Stimulated activated memory B cell treated with anti-CD40 and anti-IgM and Interleukin-4, amounts not matched to agents 10 μg/mL and 1 μg/mL and 100 μg/mL, for 72 hours (primary cell): ENCODE measurements at places on chromosomes 4 and X.

GRCh38 chr4:38612646-38613414 lies 51.2 kb upstream of the KLF3 start:
- no peak for ATAC-seq

GRCh38 chr4:53706422-53707032 lies 115.2 kb upstream of the LNX1 start:
- peak; percentile 42 for ATAC-seq

DNA sequence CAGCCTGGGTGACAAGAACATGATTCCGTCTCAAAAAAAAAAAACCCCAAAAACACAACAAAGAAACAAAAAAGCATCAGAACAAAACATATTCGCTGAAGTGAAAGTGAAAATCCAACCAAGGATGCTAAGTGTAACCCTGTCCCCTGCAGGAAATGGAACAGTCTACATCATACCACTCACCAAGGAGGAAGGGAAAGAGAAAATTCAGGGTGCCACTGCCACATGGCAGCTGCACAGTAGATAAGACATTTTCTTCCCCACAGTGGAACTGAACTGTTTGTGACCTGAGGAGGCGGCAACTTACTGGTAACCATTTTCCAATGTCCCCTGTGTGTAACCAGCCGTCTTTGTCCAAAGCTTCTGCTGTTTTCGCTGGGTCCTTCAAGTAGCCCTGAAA lies 28.2 kb upstream of the CENPU start:
- ATAC-seq: peak; percentile 82

- ATAC-seq: no peak
Measured at GRCh38 chr4:168380290-168380689, 61.7 kb upstream of the DDX60 start.

DNA sequence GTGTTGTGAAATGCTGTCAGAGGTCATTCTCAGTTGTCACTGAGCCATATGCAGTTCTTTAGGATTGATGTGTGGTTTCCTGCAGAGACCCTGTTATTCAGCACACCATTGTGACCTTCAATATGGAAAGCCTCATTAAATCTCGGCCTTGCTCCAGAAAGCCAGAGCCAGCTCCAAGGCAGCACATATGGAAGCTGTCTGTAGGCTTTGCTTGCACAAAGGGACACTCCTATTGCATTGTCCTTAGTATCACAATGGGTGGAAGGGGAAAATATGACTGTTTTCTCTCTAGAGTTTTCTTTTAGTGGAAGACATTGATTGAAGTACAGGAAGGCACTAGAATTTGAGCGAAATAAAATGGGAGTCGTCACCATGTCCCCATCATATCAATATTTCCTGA lies 179.0 kb downstream of the CEP135 start:
- no peak for ATAC-seq

- ATAC-seq: no peak
Measured at GRCh38 chr4:34880246-34880645, 1364.1 kb downstream of the ARAP2 start.

GRCh38 chrX:38799995-38800580 lies 1.2 kb upstream of the MID1IP1 start:
- ATAC-seq: no peak

DNA sequence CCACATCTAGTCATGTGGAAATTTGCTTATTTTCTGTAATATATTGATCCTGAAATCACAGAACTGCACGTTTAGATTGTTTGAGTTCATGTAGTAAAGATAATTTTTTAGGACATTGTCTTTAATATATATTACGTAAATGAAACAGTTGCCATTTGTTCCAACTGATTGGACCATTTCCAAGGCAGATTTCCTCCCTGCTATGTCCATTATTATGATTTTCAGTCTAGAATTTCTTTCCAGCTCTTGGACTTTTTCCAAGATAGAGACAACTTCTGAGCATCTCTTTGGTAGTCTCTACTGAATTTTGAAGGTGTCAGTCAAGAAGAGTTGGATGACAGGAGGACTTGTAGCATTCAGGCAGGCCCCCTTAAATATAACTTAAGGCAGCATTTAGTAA lies 94.6 kb downstream of the STIM2 start:
- ATAC-seq: no peak

GRCh38 chr4:6464842-6465588 lies 7.4 kb downstream of the PPP2R2C start:
- no peak for ATAC-seq

- ATAC-seq: no peak
Measured at GRCh38 chr4:48979914-48980579, 6.0 kb upstream of the CWH43 start.

DNA sequence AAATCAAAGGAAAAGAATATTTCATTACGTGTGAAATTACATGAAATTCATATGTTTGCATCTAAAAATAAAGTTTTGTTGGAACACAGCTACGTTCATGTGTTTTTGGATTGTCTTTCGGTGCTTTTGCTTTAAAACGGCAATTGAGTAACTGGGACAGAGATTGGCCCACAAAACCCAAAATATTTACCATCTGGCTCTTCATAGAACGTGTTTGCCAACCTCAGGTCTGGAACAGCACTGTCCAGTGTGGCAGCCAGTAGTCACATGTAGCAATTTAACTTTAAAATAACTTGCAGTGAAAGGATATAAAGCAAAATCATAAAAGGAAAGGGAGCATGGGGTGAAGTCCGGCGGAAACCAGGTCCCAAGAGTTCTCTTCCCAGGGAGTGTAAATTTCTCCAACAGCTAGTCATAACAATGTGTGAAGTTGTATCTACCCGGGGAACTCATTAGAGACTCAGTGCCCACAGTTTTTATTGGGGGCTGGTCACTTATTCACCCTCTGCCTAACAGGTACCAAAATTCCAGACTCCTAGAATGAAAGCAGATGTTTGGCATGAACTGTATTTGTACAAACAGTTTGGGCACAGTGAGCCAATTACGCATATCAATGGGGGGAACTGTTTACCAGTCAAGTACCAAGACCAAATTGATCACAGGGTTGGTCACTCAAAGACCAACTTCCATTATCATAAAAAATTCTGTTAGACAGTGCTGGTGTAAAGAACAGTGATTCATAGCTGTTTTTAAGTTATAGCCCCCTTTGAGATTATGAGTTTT lies 10.3 kb downstream of the OCIAD1 start:
- ATAC-seq: no peak

DNA sequence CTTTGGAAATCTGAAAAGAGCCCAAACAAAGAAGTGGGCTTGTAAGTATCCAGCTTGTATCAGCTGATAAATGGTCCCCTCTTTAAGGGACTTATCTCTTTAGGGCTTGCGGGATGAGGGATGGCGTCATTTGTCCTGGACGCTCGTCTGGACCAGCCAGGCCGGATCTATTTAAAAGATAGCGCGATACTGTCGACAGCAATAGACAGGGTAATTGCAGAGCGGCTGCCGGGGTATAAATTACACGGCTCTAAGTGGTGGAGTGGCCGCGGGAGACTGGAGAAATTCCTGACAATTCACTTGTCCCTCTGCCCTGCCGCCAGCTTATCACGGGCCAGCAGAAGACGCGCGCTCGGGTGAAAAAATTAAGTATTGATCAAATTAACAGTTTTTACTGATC lies 90.7 kb downstream of the FAM53A start:
- ATAC-seq: no peak

GRCh38 chr4:165475706-165476070 lies 96.9 kb downstream of the CPE start:
- no peak for ATAC-seq

DNA sequence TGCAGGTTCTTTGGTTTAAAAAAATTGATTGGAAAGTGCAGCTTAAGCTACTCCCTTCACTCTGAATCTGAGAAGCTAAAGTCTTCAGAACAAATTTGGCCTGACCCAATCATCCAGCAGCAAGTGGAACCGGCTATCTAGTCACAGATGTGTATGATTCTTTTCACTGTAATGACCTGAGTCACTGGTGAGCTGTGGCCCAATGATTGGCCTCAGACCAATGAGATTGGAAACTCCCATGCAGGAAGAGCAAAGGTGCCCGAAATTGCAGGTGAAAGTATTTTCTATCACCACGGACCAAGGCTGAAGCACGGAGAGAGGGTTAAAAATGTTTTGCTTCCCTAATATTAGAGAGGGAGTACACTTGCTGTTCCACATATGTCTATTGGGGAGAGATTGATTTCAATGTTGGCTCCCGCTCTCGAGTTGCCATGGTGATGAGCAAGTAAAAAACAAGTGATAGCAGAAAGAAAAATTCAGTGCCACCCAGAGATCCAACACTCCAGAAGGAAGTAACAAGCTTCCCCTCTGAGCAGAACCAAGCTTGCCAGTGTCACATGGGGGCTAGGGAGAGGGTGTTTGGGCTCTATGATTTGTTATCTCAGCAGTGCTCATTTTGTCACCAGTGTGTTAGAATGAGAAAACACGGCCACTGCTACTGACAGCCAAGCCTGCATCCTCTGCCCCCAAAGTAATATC lies 11.2 kb downstream of the RIPPLY1 start:
- ATAC-seq: no peak

- peak; percentile 77 for ATAC-seq
Measured at GRCh38 chrX:109709129-109709631, 23.9 kb downstream of the ACSL4 start.

GRCh38 chr4:184477201-184477999 lies 3.0 kb upstream of the IRF2 start:
- no peak for ATAC-seq

DNA sequence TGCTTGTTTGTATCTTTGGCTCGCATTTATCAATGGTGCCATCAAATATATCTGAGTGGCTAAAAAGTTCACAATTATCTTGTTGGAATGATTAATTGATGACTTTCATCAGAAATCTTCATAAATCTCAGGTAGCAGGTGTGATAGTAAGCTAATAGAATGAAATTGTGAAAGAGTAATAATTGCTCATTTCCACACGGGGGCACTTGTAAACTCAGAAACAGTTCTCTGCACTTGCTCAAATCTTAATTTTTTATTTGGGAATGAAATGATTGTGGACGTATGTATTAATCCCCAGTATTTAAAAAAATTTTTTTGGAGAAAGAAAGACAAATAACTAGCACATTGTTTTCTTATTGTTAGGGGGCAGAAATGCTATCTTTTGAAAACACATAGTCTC lies 132.8 kb downstream of the DTHD1 start:
- ATAC-seq: no peak

DNA sequence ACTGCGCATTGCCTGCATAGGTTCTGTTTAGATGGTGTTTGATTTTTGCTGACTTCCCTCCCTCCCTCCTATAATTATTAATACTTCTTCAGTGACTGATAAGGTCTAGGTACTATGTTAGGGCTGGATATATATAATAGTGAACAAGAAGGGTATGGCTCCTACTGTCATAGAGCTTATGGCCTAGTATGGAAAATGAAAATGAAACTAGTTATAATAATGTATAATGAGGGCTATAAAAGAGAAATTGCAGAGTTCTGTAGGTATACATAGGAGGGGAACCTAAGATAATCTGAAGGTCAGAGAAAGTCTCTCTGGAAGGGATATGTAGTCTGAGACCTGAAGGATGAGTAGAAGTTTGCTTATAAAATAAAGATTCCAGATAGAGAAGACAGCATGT lies 102.1 kb downstream of the DCK start:
- no peak for ATAC-seq

DNA sequence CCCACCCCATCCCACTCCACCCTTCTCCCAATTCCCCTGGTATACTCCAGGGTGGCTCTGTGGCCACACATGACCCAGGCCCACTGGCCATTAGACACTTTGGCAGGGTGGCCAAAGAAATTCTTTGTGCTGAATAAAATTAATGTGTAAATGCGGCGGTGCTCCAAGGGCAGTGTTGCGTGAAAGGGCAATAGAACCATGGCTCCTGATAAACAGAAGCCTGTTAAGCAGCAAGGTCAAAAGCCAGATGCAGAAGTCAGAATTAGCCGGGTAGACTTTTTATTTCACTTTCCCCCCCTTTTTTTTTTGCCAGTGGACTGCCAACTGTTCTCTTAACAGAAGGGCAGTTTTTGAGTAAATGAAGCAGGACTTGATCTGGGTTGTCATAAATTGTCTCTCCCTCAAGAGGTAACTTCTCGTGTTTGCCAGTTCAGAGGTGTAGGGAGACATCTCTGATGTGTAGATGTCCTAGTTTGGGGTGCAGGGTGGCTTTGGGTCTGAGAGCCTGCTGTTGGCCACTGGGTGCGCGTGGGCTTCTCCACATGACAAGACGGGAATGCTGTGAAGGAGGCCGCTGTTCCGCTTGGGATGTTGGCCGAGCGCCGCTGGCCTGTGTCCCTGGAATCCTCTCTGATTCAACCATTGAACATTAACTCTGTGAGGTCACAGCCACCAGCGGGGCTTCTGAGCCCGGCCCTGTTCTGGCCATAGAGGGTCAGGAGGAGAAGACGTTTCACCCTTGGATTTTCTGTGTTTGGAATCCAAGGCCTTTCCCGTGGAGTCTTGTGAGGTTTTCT lies 139.5 kb downstream of the TBL1X start:
- ATAC-seq: no peak

DNA sequence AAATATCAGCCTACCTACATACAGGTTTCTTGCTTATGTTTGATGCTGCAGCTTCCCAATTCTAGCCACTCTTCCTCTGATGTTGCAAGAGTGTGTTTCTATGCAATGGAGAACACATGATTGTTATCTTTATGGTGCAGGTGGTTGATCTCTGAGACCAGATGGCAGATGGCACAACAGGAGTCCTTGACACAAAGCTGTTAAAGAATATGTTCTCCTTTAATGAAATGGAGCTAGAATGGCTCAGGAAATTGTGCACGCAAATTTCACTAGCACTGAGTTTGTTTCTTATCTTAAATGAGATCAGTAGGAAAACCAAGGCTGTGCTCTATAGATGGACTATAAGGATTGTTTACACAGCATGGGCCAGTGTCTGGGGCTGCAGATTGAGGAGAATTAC lies 29.9 kb upstream of the TTC29 start:
- no peak for ATAC-seq

- no peak for ATAC-seq
Measured at GRCh38 chr4:148205476-148205875, 236.7 kb downstream of the NR3C2 start.

- ATAC-seq: no peak
Measured at GRCh38 chr4:41307638-41308037, 50.9 kb downstream of the UCHL1 start.

GRCh38 chr4:88786011-88786410 lies 88.4 kb upstream of the NAP1L5 start:
- ATAC-seq: no peak

- ATAC-seq: no peak
Measured at GRCh38 chr4:71564775-71565174, 219.1 kb downstream of the GC start.

GRCh38 chr4:180587379-180587778 lies 1655.8 kb upstream of the TENM3 start:
- ATAC-seq: no peak

- no peak for ATAC-seq
Measured at GRCh38 chr4:41304221-41304620, 47.5 kb downstream of the UCHL1 start.

DNA sequence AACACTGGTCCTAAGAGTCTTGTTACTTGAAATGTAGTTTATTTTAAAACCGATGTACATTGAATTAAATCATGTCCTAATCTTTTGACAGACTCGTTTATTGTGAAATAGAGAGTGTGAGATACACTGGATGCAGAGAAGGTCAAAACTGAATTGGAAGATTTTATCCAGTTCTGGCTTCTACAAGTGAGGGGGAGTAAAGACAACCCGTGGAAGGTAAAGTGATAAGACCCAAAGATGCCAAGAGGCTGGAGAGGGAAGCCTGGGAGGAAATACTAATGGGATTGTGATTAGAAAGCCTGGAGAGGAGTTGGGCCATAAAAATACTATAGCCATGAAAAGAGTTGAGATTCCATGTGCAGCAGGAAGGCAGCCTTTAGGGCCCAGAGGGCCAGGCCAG lies 424.5 kb upstream of the NR3C2 start:
- no peak for ATAC-seq

GRCh38 chrX:16577483-16578029 lies 72.4 kb upstream of the S100G start:
- no peak for ATAC-seq
